ENCODE measurements at places on chromosomes 4 and X.

- DNase-seq, result no peak
These were observed 52.9 kb downstream of the CRMP1 start for GRCh38 chr4:5839751-5840674.

GRCh38 chrX:132612821-132613564 is 124.2 kb upstream of the MBNL3 start:
- DNase-seq, result peak; percentile 40

DNA sequence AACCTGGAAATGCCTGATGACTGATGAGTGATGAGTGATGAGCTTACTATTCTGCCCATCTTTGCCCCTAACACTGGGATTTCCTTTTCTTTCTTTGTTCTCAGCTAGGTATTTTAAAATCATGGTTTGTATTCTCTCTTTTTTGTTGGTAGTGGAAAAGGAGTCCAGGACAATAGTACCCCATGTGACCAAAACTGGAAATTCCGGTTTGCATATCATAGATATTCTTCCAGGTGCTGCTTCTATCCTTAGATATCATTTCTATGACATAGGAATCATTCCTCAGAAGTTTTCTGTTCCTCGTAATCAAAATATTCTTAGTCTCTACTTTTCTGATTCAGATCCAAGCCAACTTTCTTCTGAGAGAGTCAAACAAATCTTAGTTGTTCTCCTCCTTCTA is 320.5 kb upstream of the TET2 start:
- DNase-seq, result no peak

DNA sequence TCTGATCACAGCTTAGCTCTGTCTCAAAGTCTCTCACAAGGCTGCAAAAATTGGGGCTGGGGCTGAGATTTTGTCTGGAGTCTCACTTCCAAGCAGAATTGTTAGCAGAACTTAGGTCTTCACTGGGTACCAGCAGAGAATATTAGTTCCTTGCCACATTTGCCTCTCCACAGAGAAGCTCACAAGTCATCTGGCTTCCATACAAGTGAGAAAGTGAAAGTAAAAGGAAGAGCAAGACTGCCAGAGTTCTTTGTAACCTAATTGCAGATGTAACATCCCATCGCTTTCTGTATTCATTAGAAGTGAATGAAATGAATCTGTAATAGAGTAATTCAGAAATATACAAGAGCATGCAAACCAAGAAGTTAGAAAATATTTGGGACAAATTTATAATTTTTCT is 624.1 kb upstream of the GNPDA2 start:
- DNase-seq, result no peak

DNA sequence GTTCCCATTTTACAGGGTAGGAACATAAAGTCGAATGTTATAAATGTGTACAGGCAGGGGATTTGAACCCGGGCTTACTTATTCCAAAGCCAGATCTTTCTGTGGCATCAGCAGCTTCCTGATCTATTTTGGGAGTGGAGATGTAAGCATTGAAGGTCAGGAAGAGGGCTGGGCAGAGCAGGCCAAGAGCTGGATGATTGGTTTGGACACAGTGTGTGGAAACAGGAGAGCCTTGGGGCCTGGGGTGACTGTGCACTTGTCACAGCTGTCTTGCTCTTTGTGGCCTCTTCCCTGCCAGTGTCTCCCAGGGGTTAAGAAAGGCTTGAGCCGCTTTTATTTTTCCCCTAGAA is 127.9 kb upstream of the ENPP6 start:
- DNase-seq, result no peak

- no peak for DNase-seq
These were observed 109.7 kb downstream of the ZNF827 start for GRCh38 chr4:145828802-145829485.

DNA sequence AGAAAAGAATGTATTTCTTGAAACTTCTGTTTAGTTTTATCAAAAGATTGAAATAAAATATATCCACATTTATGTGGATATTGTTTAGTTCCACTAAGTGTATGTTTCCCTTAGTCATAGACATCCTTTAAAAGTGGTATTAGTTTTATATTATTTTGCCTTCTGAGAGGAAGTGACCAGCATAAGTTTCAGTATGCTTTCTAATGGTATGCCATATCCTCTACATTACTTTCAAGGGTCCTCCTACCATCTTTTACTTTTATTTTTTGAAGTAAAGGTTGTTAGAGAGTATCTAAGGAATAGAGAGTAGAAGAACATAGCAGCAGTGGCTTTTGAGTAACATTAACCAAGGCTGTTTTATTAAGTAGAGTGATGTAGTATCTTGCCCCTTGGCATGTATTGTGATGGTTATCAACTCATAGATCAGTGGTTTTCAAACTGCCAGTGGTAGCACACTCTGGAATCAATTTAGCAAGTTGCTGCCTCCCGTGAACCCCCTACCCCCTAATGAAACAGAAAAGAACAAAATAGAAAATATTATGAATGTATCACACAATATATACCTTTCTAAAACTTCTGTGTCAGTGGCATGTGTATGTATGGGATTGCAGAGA is 44.8 kb downstream of the RBPJ start:
- no peak for DNase-seq

GRCh38 chrX:110331444-110332030 is 13.7 kb upstream of the AMMECR1 start:
- DNase-seq, result no peak

Data from NCI-H2081 (cell line).